Fibroblast of mammary gland (primary cell): ENCODE measurements at places on chromosomes 5 and 9.

- no peak for DNase-seq
Observed at GRCh38 chr9:20694248-20694647, 10.2 kb downstream of the FOCAD start.

GRCh38 chr5:137142764-137143605 lies 356.1 kb downstream of the SPOCK1 start:
- peak; percentile 99 for DNase-seq

DNA sequence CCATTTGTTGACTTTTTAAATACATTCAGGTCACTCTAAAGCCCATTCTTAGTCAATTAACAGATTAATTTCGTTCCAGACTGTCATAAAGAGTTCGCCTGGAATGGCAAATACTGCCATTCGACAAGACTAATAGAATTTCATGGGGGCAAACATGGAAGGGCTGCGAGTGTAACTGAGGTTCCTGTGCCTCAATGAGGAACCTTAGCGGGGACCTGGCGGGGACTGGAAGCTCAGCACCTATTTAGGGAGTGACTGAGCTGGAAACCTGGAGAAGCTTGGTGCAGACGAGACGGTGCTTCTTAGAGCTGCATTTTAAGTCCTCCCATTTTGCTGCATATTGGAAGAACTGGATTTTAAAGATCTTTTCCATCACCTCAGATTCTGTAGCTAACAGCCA lies 3.4 kb downstream of the VCAN start:
- no peak for DNase-seq

DNA sequence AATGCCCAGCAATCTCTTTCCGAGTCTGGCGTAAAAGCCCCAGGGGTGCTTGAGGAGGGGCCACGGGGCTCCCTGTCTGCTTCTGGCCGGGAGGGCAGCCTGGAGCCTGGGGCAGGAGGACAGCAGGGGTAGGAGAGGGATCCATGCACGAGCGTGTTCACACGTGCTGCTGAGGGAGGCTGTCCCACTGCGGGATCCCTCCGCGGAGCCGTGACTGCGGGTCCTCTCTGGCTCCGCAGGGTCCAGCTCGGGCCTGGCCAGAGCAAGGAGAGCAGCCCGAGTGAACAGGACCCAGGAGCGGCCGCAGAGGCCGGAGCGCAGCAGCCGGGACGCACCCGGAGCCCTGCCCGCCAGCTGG lies 78.4 kb downstream of the ZNF354C start:
- no peak for DNase-seq

DNA sequence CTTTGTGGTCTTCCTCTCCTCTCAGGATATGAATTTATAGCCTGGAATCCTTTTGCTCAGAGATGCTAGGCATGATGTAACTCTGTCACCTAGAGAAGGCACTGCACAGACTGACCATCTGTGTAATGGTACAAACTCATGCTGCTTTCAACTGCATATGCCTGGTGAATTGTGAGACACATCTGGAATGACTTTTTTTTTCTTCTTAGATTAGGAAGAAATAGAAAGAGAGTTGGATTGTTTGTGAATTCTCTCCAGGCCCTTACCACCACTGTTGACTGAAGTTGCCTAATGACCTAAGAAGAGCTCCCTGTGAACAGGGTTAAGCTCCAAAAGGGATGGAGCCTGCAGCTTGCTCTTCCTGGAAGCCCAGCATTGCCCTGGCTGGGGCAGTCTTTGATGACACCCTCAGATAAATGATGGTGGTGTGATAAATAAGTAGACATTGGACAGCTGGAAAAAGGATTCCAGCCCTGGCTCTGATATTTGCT lies 47.8 kb upstream of the TRIM32 start:
- peak; percentile 59 for DNase-seq
